ENCODE measurements at places on chromosomes 5 and 9. TPM values are rescaled to one million over a fixed set of nuclear protein-coding genes. Genes with fewer than 3 reads are reported as not detected.

- no peaks in the 10 kb centered on the region for H3K36me3 ChIP-seq
- no peak overlapping the region for H3K27ac ChIP-seq
- H3K27me3 ChIP-seq, result no peaks in the 10 kb centered on the region
- H3K4me1 ChIP-seq, result no peaks in the 10 kb centered on the region
- no peak for DNase-seq
- H3K4me3 ChIP-seq, result no peak overlapping the region
These were observed 93.4 kb downstream of the SIL1 start for GRCh38 chr5:139104577-139105276.

- no peaks in the 10 kb centered on the region for H3K27me3 ChIP-seq
- no peak overlapping the region for H3K27ac ChIP-seq
- no peak overlapping the region for H3K4me3 ChIP-seq
- no peaks in the 10 kb centered on the region for H3K36me3 ChIP-seq
- no peaks in the 10 kb centered on the region for H3K4me1 ChIP-seq
These were observed 88.1 kb downstream of the OTULIN start for GRCh38 chr5:14752497-14753071.

DNA sequence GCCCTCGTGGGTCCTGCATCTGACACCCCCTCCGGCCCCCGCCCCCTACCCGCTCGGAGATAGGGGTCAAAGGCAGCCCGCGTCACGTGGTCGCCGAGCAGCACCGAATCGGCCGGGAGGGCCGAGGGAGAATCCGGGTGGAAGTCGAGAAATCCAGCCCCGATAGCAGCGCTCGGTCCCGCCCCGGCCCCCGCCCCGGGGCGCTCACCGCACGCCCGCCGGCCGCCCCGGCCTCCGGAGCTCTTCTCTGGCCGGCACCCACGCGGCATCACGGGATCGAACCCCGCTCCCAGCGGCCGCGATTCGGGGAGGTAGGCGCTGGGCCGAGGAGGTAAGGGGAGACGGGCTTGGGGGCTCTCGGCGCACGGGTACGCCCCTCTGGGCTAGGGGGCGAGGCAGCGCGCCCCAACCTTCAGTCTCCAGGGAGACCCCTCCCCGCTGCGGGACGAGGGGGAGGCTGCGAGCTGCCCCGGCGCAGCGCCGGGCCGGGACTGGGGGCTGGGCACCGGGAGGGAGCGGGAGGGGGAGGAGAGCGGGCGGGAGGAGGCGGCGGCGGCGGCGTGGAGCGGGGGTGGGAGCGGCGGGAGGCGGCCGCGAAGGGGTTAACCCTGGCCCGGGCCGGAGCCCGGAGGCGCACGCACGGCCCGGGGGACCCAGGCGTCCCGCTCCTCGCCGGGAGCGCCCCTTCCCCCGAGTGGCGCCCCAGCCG lies 22.1 kb upstream of the NDST1 start:
- H3K27me3 ChIP-seq, result no peaks in the 10 kb centered on the region
- H3K4me3 ChIP-seq, result peak overlapping the region; percentile 81
- no peaks in the 10 kb centered on the region for H3K36me3 ChIP-seq
- H3K27ac ChIP-seq, result peak overlapping the region; percentile 85
- no peak for DNase-seq
- H3K4me1 ChIP-seq, result peaks cover 47% of the 10 kb centered on the region

GRCh38 chr5:68177676-68178075 lies 37.9 kb upstream of the PIK3R1 start:
- H3K4me1 ChIP-seq, result no peaks in the 10 kb centered on the region
- H3K4me3 ChIP-seq, result no peak overlapping the region
- no peak for DNase-seq
- H3K36me3 ChIP-seq, result no peaks in the 10 kb centered on the region
- no peaks in the 10 kb centered on the region for H3K27me3 ChIP-seq
- no peak overlapping the region for H3K27ac ChIP-seq

- DNase-seq, result no peak
- H3K27me3 ChIP-seq, result no peaks in the 10 kb centered on the region
- H3K27ac ChIP-seq, result no peak overlapping the region
- no peaks in the 10 kb centered on the region for H3K36me3 ChIP-seq
- no peaks in the 10 kb centered on the region for H3K4me1 ChIP-seq
These were observed 104.6 kb upstream of the GPBP1 start for GRCh38 chr5:57069115-57069835.

GRCh38 chr9:86700629-86701028 lies 246.7 kb downstream of the GAS1 start:
- no peak overlapping the region for H3K4me3 ChIP-seq
- H3K4me1 ChIP-seq, result no peaks in the 10 kb centered on the region
- H3K27me3 ChIP-seq, result no peaks in the 10 kb centered on the region
- no peak overlapping the region for H3K27ac ChIP-seq
- H3K36me3 ChIP-seq, result no peaks in the 10 kb centered on the region

GRCh38 chr5:38590838-38591522 lies 34.5 kb upstream of the LIFR start:
- H3K4me1 ChIP-seq, result peaks cover 12% of the 10 kb centered on the region
- no peaks in the 10 kb centered on the region for H3K27me3 ChIP-seq
- no peak for DNase-seq
- H3K27ac ChIP-seq, result peak overlapping the region; percentile 51

DNA sequence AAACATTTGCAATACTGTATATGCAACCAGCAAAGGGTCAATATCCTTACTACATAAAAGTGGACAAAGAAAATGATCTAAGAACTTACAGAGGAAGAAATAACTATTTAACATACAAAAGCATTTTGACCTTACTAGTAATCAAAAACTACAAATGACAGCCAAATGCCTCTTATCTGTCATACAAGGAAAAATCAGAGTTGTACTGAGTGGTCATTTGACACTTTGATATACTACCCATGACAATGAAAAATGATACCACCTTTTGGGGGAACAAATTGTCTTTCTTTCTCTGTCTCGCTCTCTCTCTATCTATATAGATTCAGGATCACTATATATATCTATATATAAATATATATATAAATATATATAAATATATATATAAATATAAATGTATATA lies 50.4 kb upstream of the ZSWIM6 start:
- no peaks in the 10 kb centered on the region for H3K27me3 ChIP-seq
- DNase-seq, result no peak
- no peaks in the 10 kb centered on the region for H3K4me1 ChIP-seq
- H3K4me3 ChIP-seq, result no peak overlapping the region
- H3K27ac ChIP-seq, result no peak overlapping the region

- H3K36me3 ChIP-seq, result no peaks in the 10 kb centered on the region
- no peaks in the 10 kb centered on the region for H3K27me3 ChIP-seq
- H3K27ac ChIP-seq, result no peak overlapping the region
- no peak for DNase-seq
- no peaks in the 10 kb centered on the region for H3K4me1 ChIP-seq
These were observed 367.4 kb upstream of the SMARCA2 start for GRCh38 chr9:1647776-1648175.

DNA sequence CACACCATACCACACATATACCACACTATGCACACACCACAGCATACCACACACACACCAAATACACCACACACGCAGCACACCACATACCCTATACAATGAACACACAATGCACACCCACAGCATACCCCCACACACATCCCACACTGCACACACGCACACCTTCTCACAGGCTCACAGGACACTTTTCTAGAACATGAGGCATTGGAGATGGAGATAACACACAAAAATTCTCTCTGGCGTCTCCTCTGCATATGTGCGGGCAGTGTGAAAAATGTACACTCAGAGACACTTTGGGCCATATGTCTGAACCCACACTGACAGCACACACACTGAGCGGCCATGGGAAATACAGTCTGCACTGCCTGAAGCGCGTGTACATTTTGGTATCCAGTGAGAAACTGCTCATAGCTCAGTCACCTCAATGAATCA lies 278.1 kb downstream of the GADD45G start:
- H3K4me3 ChIP-seq, result no peak overlapping the region
- no peaks in the 10 kb centered on the region for H3K4me1 ChIP-seq
- no peaks in the 10 kb centered on the region for H3K36me3 ChIP-seq

Gene NEURL1B
- total RNA-seq, result 5.3 TPM

Gene KIAA0825
- total RNA-seq, result 1.6 TPM

Gene IGFBPL1
- total RNA-seq, result 13.7 TPM
